ENCODE measurements at places on chromosomes 1 and 21.

DNA sequence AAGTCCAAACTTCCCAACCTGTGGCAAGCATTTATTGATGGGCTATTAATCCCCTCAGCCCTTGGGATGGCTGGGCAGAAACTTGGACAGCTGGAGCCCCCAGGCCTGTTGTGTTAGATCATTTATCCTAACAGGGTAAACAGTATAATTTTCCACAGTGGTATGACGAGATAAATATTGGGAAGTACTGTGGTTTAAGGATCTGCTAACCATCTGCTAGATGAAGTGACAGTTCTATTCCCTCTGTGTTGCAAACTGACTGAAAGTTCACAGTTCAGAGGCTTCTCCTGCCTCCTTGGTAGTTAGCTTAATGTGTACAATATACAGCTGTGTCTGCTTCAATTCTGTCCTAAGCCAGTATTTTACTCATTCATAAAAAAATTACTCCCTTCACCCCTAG lies 127.5 kb upstream of the CHODL start:
- no peak for DNase-seq

DNA sequence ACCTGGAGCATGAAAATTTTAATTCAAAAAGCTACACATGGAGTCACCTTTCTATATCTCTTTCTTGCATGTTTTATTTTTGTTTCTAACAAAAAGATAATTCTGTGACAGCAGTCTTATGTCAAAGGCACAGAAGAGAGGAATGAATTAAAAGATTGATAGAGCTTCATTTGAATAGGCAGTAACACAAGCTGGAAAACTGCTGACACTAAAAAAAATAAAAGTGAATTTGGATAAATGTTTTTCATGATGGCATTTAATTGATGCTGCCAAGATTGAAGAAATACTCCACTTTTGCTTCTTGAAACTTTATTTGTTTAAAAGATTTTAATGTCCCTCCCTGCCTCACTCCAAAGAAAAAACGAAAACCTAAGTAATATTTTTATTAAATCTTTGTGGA lies 887.4 kb downstream of the PLA2G4A start:
- DNase-seq, result no peak

DNA sequence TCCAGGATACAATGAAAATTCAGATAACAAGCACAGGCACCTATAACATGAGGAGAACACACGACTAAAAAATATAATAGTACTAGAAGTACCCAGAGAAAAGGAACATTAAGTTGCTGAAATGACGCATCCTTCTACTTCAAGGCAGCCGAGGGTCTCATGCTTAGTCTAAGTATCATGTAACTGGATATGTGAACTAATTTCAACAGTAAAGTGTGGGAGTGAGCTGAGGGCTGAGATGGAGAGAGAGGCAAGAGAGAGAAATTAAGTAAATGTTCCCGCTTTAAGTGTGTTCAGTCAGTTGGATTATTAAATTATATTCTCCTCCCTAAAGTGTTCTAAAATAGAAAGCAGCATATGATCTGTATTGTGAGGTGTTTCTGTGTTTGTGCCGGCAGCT lies 152.2 kb upstream of the KRTAP19-8 start:
- no peak for DNase-seq

GRCh38 chr1:206503591-206504362 lies 3.6 kb upstream of the RASSF5 start:
- DNase-seq, result no peak

DNA sequence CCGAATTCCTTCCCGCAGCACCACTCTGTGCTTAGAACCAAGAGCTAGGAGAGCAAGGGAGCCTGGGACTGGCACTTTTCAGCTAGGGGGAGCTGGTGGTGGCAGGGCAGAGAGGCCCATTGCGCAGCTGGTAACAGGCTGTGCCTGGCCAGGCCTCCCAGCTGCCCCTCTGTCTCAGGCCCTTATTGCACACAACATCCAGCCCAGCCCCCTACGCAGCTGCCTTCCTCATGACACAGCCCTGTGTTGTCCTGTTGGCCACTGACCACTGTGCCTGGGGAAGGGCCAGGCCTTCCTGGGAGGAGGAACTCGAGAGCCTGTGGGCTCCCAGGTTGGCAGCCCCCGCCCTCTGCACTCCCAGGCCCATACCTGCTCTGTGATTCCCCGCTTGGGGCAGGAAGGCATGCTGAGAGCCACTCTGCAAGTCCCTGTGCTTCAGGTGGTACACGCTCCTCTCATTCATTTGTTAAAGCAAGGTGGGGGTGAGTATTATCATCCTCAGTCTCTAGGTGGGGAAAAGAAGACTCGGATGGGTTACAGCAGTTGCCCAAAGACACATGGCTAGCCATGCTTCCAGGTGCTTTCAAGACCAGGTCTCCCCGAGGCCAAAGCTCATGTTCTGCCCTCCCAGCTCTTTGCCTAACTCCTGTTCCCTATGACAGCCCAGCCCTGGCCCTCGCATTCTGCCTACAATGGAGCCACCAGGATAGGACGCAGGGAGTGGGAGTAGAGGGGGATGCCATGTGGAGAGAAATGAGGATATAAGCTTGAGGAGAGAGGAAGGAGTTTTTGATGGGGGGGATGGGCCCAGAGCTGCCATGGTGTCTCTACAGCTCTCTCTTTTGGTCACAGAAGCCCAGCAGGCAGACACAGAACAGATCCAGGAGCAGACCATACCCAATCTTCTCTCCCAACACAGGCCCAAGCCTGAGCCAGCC lies 81.8 kb downstream of the TMEM53 start:
- DNase-seq, result no peak

GRCh38 chr1:26721669-26722355 lies 26.0 kb downstream of the ARID1A start:
- no peak for DNase-seq

- no peak for DNase-seq
Measured at GRCh38 chr1:39876144-39876543, 7.2 kb downstream of the TRIT1 start.

DNA sequence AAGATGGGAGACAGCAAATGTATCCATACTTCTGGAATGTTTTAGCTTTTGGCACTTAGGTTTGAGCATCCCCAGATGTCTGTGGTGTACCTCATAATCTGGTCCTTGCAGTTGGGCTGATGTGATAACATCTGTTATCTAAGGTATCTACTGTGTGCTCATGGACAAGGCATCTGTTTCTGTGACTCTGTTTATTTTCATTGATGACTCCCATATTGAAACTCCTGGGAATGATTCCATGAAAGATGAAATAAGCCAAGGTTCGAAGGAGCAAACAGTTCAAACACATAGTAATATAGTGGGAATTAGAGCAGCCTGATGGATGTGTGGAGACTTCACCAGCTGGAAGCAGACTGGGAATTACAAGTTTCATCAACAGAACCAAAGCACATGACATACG lies 20.7 kb upstream of the TRIM45 start:
- DNase-seq, result no peak

DNA sequence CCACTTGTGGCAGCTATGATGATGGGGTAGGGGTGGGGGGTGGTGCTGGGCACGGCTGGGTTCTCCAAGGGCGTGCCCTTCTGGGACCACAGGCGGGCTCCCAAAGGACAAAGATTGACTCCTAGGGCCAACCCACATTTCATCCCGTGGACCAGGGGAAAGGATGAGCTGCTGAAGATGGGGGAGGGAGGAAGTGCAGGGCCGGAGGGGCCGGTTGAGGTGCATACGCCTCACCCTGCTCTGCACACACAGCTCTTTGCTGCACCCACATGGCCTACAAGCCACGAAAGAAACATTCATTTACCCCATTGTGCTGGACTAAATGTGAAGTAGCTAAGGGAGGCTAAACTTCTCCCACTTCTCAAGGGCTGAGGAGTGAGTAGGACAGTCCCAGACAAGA lies 34.2 kb upstream of the GNPAT start:
- DNase-seq, result no peak

- no peak for DNase-seq
Measured at GRCh38 chr21:28447462-28447861, 545.2 kb downstream of the LTN1 start.

- no peak for DNase-seq
Measured at GRCh38 chr1:20395255-20395654, 90.8 kb downstream of the CAMK2N1 start.

All from NCI-H1048 (cell line).